ENCODE measurements at places on chromosomes 5 and 9.

GRCh38 chr5:12592228-12592627 is 688.0 kb upstream of the CTNND2 start:
- DNase-seq: no peak

GRCh38 chr5:159021136-159021900 is 78.4 kb downstream of the EBF1 start:
- no peak for DNase-seq

DNA sequence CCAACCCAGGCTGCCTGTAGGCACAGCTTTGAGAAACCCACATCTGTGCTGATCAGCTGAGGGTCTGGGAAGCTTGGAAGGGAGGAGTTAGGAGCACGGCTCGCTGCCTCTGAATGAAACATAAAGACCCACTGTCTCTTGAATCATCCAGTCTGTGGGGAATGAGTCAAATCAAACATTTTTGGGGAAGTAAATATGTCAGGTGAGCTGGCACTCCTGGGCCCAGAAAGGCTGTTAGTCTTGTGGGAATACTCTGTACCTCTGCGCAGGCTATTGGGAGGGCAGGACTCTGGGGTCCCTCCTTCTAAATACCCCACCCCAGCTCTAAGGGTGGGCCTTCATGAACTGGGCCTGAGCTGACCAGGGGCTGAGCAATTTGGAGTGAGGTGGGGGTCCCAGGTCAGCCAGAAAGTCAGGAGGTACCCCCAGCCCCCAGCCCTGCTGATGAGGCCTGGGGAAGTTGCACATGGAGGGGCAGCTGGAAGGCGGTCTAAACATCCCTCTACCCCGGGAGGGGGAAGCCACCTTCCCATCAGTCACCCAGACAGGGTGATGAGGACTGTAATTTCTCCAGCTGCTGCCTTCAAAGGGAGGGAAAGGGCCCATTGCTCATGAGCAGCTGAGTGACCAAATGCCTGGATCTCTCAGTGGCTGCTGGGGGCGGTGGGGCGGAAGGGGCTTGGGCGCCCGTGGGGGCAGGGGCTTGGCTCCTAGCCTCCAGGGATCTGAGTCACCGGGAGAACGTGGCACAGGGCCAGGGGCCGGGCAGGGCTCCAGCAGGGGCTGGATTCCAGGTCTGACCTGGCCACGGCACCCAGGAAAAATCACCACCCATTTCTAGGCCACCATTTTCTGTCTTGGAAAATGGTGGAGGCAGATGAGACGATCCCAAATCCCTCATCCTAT is 10.8 kb downstream of the FIBCD1 start:
- DNase-seq: peak; percentile 66

GRCh38 chr5:131005963-131006684 is 158.9 kb downstream of the HINT1 start:
- DNase-seq: no peak

- DNase-seq: peak; percentile 83
Measured at GRCh38 chr9:121156263-121156731, 45.4 kb downstream of the RAB14 start.

GRCh38 chr5:155017610-155018009 is 4.1 kb downstream of the KIF4B start:
- no peak for DNase-seq

DNA sequence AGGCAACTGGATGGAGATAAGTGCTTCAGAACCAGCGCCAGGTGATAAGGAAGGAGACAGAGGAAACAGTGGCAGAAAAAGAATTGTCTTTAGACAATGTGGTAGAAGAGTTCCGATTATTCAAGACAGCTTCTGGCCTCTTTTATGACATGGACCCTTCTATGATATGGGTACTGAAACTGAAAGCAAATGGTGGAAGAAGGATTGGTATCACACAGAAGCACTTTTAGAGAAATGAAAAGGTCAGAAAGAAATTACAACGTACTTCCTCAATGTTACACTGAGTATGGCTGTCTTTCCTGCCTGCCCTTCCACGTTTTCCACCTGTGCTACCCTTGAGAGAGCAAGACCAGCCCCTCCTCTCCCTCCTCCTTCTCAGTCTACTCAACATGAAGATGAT is 959.3 kb downstream of the DNAH5 start:
- no peak for DNase-seq
